ENCODE measurements at places on chromosomes 11 and 22. TPM values are rescaled to one million over a fixed set of nuclear protein-coding genes. Genes with fewer than 3 reads are reported as not detected.
A peak's percentile ranks its signal among the peaks of the same experiment; 100 is the strongest.

Gene BEST1
- total RNA-seq = 1.9 TPM

Gene MMP12
- total RNA-seq = not detected

Gene RFPL2
- not detected for total RNA-seq

Gene FJX1
- 0.54 TPM for total RNA-seq

Gene GRIA4
- not detected for total RNA-seq

Gene BBOX1
- total RNA-seq = not detected

Gene PDGFD
- total RNA-seq = 8.3 TPM

Gene OR51B5
- total RNA-seq = 0.81 TPM

Gene TMPRSS5
- 0.27 TPM for total RNA-seq

Gene CASP1
- 13.5 TPM for total RNA-seq

Gene RTN3
- 43.9 TPM for total RNA-seq

Gene LGALS12
- total RNA-seq = 1.9 TPM

DNA sequence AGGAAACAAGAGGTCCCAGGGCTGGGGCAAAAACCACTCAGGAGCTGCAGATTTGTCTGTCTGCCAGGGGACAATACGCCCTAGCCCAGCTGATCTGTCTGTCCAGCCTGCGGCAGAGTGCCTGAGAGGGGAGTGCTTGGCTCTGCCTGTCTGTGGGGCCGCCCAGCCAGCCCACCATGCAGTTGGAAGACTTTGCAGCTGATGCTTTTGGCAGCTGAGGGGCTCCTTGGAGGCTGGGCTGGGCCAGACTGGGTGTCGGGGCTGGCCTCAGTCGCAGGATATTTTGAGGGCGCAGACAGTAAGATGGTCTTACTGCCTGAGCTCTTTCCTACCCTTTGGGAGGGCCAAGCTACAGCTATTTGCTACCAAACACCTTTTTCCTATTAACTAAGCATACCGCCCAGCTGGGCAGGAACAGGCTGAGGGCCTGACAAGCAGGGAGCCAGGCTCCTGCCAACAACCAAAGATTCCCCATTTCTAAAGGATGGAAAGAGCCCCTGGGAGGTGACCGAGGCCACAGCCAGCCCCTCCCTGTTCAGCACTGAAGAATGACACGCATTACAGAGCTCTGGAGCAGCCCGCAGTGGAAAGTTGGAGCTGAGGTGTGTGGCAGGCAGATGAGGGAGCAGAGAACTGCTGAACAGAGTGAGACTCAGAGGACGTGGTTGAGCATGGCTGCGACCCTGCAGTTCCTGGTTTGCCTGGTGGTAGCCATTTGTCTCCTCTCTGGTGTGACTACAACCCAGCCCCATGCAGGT lies at the start of gene FAM180B:
Gene FAM180B, plus strand, starts transcription at position 581 of the 758 bp plus-strand sequence. Its CDS starts 91 bp downstream, at position 672.
- no peak for DNase-seq

DNA sequence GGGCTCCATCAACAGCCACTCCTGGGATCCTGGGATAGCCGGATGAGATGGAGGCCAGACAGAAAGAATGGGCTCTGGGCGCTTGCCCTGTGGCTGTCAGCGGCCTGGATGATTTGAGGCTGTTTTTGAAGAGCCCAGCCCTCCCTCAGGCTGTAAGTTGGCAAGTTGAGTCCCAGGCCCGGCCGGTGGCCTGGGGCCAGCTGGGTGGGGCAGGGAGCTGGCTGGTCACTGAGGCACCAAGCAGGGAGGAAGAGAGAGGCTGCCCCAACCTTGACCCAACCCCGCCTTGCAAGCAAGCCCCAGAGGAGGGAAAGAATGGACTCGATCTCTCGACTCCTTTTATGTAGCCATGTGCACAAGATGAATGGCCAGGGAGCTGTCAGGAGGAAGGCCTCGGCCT lies 34.9 kb downstream of the RIBC2 start:
- DNase-seq = no peak

DNA sequence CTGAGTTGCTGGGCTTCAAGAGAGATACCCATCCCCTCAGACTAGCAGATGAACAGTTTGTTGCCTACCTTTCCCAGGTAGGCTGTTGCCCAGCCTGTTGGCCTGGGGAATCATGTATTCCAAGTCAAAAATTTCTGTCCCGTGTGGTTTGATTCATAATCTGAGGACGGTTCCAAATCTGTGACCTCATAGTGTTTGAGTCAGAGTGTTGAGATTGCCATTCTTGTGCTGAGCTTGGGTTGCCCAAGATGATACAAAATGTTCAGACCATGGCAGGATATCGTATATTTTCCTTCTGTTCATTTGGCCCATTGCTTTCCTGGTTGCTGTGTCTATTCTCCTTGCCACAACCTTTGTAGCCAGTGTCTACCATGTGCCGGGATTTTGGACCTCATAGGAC lies 64.3 kb downstream of the CYB5R2 start:
- DNase-seq = no peak

DNA sequence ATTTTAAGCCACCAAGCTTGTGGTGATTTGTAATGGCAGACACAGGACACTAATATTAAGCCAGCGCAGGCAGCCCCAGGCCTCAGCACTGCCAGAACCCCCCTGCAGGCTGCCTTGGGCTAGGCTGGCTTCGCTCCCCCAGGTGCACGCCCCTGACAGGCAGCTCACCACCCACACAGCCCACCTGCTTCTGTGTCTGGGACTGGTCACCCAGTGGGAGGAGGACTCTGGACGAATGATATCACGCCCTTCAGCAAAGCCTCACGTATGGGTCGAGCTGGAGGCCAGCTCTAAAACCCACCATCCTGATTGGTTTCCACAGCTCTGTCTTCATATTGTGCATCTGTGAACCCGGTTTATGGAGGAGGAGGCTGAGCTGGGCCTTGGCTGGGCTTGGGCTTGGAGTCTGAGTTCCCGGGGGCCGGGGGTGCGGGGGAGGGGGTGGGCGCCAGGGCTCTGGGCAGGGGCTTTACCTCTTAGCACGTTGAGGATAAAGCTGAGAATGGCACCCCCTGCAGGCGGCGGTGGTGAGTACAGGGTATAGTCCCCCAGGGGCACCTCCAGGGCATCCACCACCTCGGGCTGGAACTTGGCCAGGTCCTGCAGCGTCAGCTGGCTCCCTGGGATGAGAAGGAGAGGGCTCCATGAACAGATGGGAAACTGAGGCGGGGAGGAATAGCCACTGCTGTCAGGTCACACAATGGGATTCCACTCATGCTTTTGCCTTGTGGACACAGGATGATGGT lies 13.8 kb downstream of the GGT5 start:
- peak; percentile 67 for DNase-seq

- DNase-seq = no peak
Observed at GRCh38 chr11:70210051-70210501, 7.0 kb downstream of the FADD start.

DNA sequence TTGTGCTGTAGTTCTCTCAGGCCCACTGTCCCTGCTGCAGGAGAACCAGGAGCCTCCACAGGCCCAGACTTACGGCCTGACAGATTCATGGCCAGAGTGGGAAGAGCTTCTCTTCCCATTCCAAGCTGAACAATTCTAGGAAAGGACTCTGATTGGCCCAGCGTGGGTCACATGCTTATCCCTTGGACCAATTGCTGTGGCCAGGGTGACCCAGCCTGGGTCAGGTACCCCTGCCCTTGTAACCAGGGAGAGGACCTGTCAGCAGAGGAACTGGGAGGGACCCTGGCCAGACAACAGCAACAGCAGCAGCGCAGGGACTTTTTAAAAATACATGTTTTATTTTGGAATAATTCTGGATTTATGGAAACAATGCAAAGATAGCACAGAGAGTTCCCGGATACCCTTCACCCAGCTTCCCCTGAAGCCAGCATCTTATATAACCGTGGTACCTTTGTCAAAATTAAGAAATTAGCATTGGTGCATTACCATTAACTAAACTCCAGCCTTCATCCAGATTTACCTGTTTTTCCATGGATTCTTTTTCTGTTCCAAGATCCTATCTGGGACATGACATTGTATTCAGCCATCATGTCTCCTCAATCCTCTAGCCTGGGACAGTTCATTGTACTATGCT lies 8.8 kb upstream of the ELFN2 start:
- DNase-seq = no peak

GRCh38 chr22:20113551-20114310 lies 2.2 kb upstream of the RANBP1 start:
- DNase-seq = no peak

- no peak for DNase-seq
Observed at GRCh38 chr22:39214383-39215069, 30.3 kb downstream of the PDGFB start.

GRCh38 chr11:126594921-126595367 lies 239.5 kb downstream of the ST3GAL4 start:
- DNase-seq = no peak

DNA sequence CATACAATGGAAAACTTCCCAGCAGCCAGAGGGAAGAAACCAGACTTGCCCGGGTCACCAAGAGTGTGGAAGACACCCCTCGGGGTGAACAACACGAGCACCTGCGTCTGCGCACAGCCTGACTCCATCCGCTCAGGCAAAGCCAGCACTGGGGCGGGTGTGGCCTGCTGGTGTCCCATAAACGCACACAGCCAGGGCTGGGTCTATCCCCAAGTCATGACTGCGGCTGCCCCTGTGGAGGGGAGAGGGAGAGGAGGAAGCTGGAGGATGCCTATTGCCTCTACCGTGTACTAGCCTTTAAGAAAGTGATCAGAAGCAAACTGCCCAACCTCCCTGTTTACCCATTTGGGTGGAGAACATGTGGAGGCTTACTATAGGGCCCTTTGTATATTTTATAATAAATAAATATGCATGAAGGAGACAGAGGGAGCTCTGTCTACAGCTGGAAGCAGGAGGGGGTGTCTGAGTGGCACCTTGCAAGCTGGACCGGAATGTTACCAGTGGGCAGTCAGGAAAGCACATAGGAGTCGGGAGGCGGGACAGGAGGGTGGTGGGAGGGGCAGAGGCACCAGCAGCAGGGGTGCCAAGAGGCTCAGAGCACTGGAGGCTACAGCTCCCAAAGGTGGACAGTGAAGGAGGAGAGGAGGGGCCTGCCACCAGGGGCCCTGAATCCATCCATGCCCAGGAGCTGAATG lies 79.6 kb downstream of the PHF21B start:
- DNase-seq = no peak

GRCh38 chr11:78615724-78616123 lies 41.1 kb upstream of the NARS2 start:
- DNase-seq = no peak

GRCh38 chr11:32092581-32093170 lies 1.8 kb downstream of the RCN1 start:
- no peak for DNase-seq

GRCh38 chr11:72535194-72535547 lies 100.8 kb upstream of the CLPB start:
- no peak for DNase-seq

GRCh38 chr11:72962084-72962483 lies 147.9 kb downstream of the ATG16L2 start:
- DNase-seq = no peak

DNA sequence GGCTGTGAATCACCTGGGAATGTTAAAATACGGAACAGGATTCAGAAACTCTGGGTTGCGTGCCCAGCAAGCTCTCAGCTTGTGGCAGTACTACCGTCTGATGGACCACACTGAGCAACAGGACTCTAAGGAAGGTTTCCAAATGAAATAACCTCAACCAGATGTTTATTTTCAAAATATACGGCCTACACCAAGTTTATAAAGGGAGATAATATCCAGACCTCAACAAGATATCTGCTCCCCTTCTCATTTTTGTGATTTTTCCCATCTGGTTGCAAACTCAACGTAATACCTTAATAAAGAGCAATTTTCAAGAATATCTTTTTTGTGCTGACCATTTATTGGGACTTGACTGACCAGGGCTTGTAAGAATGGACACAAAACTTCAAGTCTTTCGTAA lies 49.4 kb downstream of the SLC25A17 start:
- no peak for DNase-seq

DNA sequence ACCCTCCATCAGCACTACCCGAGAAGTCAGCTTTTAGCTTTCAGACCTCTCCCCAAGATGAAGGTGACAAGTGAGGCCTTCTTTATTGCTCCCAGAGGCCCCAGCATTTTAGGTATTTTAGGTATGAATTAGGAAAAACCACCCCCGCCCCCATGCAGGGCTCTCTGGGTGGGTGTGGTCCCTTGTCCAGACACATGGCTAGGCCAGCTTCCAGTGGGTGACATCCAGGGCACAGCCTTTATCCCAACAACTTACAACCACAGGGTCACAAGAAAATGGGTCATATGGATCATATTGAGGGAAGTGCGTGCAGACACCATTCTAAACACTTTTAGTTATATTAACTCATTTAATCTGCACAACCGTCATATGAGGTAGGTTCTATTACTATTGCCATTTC lies 42.1 kb downstream of the RIBC2 start:
- no peak for DNase-seq

- DNase-seq = no peak
Observed at GRCh38 chr22:30566125-30566524, 8.3 kb downstream of the GAL3ST1 start.

DNA sequence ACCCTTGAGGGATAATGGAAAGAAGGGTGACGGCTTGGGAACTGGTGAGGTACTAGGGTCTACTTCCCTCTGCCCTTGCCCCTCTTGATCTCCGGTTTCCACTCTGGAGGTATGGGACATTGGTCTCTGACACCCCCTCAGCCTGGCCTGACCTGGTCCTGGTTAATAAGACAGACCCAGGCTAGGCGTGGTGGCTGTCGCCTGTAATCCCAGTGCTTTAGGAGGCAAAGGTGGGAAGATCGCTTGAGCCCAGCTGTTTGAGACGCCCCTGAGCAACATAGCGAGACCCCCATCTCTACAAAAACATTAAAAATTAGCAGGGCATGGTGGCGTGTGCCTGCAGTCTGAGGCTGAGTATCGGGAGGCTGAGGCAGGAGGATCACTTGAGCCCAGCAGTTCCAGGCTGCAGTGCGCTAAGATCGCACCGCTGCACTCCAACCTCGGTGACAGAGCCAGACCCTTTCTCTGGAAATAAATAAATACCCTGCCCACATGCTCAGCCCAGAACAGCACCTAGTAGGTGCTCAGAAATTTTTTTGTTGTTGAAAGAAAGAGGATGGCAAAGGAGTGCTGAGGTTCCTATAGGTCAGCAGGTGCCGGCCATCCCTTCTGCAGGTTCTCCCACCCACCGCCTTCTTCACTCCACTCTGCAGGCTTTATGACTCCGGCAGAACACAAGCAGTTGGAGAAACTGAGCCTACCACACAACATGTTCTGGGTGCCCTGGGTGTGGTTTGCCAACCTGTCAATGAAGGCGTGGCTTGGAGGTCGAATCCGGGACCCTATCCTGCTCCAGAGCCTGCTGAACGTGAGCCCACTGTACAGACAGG lies 6.3 kb downstream of the BEST1 start:
- DNase-seq = no peak

DNA sequence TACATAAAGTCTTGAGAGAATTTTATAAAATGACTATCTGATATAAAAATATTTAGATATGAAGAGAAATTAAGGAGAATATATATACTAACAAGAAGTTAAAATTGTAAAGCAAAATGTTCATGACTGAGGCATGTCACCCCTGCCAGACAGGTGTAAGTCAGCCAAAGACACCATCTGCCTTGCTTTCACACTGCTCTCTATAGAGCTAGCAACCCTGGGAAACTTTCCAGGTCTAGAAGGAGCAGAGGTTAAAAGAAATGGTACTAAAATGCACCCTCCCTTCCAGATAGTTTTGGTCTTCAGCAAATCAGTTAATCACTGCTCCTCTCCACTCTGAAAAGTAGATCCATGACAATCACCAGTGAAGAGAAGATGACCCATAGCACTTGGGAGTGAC lies 16.5 kb downstream of the PPP2R1B start:
- no peak for DNase-seq

GRCh38 chr11:65685981-65686380 lies 23.3 kb upstream of the RELA start:
- no peak for DNase-seq

GRCh38 chr11:121249039-121249663 lies 43.4 kb upstream of the SC5D start:
- DNase-seq = peak; percentile 3

GRCh38 chr11:88619071-88619425 lies 281.5 kb upstream of the CTSC start:
- DNase-seq = no peak

All from hematopoietic multipotent progenitor cell (in vitro differentiated cells).